ENCODE measurements at places on chromosomes 1 and 21.

DNA sequence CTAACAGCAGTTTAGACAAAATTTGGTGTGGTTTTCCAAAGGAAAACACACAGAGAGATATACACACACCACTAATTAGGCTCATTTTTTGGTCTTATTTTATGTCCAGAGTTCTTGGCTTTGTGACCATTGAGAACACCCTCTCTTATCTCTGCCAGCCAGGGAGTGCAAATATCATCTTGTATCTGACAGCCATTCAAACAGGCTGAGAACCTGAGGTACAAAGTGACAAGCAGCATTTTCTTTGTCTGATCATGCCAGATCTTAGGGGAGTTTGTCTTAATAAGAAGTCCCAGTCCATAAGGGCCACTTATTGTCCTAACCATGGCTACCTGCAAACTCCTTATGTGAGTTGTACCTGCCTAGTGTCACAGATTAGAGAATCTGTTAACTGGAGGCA lies 1165.2 kb downstream of the BRINP3 start:
- no peak for DNase-seq

- DNase-seq, result no peak
These were observed 108.8 kb downstream of the KIF26B start for GRCh38 chr1:245263529-245264095.

DNA sequence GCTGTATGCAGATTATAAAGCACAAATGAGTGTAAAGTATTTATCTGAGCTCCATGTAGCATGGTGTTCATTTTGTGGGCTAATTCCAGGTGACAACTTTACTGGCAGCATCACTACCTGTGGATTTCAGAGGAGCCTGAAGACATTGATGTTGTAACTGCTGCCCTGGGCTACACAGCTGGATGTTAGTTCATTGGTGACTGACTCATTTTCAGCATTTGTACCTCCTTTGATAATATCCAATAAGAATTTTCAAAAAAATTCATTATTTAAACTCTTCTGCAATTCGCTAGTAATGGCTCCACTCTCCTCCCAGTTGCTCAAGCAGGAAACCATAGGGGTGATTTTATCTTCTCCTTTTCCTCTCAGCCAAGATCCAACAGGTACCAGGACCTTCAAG lies 37.3 kb upstream of the HSD3B1 start:
- DNase-seq, result no peak

- no peak for DNase-seq
These were observed 26.4 kb downstream of the USP48 start for GRCh38 chr1:21756393-21757089.

GRCh38 chr1:228163007-228163753 lies 2.4 kb upstream of the IBA57 start:
- DNase-seq, result peak; percentile 62

Measured in right hindlimb (tissue), 1 donor.